ENCODE measurements at places on chromosomes 16 and 17. TPM values are rescaled to one million over a fixed set of nuclear protein-coding genes. Genes with fewer than 3 reads are reported as not detected.

The VWA3A gene
- total RNA-seq: not detected

The BRICD5 gene
- total RNA-seq: 1.3 TPM

DNA sequence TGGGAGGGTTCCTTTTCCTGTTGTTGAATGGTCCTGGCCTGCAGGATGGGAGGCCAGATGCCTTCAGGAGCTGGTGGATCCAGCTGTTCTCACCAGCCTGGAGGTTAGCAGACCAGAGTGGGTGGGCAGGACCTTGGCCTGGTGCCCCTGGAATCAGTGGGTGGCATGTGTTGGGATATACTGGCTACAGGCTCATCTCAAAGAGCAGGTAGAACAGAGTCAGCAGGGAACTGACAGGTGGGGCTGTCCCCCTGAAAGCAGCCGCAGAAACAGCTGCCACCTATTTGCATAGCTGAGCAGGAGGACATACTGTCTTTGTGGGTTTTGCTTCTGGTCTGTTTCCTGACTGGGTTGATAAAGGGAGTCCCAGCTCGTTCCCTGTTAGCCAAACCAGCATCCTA, 144.1 kb downstream of the RAB11FIP4 start:
- DNase-seq: peak; percentile 23

- no peak for DNase-seq
Measured at GRCh38 chr16:85924675-85925074, 25.7 kb downstream of the IRF8 start.

DNA sequence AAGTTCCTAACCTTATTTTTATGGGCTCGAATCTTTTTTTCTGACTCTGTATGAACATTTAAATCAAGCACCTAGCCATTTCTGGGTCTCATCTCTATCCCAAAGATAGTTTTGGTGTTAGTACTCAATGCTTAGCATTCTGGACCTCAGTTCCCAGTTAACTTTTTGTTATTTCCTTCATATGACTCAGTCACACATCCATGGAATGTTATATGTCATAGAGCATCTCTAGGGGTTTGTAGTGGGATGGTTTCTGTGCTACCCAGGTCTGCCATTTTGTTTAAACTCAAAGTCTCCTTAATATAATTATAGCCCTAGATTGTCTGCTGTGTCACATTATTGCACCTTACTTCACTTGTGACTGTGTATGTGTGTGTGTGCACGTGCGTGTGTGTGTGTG, 90.1 kb downstream of the EFCAB13 start:
- no peak for DNase-seq
